Posterior vena cava (tissue), 2 donors: ENCODE measurements at places on chromosomes 1 and 21. TPM values are rescaled to one million over a fixed set of nuclear protein-coding genes. Genes with fewer than 3 reads are reported as not detected.

DNA sequence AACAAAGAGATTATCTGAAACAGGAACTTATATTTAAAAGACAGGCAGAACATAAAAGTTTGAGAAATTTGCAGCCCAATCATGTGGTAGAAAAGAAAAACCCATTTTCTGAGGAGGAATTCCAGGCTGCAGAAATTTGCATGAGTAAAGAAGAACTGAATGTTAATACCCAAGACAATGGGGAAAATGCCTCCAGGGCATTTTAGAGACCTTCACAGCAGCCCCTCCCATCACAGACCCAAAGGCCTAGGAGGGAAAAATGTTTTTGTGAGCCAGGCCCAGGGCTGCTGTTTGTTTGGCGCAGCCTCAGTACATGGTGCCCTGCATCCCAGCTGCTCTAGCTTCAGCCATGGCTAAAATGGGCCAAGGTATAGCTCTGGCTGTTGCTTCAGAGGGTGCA, 554.3 kb upstream of the CHRM3 start:
- DNase-seq: no peak

- DNase-seq: no peak
These were observed 14.4 kb upstream of the ZFP69B start for GRCh38 chr1:40435876-40436275.

DNA sequence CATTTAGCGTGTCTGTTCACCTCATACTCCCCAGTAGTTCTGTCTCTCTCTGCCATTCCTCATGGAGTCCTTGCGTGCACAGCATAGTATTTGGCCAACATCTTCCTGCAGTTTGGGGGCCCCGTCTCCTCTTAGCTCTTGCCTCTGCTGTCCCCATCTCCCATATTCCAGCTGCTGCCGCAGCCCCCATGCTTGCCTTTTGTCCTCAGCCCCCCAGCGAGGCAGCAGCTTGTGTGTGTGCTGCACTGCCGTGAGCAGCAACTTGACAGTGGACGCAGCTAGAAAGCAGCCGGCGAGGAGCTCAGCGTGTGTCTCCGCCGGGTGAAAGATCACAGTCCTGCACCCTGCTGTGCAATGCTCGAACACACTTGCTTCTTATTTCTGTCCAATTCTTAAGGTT, 164.2 kb upstream of the COL6A1 start:
- no peak for DNase-seq

GRCh38 chr1:39898191-39898590, 3.5 kb downstream of the MYCL start:
- no peak for DNase-seq

The SNX7 gene
- 40.0 TPM for total RNA-seq
